ENCODE measurements at places on chromosomes 2 and 18.

DNA sequence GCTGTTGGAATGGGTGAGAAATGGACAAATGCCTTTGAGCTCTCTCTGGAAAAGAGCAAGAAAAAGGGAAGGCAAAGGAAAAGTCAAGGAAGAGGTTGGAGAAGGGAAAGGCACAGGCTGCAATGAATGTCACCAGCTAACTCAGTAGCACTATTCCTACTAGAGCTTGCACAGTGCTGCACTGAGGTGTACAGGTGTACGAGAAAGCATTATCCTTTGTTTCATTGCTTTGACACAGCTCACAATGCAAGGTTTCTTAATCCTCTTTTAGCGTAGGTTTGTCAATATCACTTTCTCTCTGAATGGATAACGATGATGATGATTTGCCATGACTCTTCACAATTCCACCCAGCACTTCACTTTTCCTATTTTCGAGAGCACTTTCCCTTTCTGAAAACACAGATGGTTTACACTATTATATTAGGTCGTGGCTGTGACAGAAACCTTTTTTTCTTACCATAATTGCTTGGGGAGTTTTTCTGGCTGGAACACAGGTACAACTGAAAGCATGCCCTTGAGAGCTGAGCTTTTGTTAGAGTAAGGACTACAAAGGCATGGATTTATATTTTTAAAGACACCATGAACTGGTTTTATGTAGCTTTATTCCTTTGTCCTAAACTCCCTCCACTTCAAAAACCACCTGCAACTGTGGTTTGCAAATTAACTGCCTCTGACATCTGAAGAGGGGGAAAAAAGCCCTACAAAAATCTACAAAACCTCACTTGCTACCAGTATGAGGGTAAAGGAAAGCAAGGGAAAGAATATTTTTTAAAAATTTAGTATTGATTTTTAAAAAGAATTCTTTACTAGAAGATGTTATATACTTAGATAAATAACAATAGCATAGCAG, 265.5 kb downstream of the TGIF1 start:
- DNase-seq: no peak

GRCh38 chr2:138113871-138114525, 149.7 kb downstream of the HNMT start:
- DNase-seq: no peak

DNA sequence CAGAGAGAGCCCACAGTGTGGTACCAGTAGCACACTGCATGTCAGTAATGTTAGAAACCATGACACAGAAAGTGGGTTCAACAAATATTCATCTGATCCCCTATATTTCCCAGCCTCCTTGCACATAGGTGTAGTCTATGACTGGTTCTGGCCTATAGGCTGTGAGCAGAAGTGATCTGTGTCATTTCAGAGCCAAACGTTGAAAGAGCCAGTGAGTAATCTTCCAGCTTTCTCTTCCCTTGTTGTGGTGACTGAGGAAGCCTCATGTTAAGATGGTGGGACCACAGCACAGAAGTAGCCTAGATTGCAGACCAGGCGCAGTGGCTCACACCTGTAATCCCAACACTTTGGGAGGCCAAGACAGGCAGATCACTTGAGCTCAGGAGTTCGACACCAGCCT, 4.1 kb downstream of the TMEM237 start:
- no peak for DNase-seq

GRCh38 chr2:63192889-63193774, 142.5 kb downstream of the OTX1 start:
- DNase-seq: no peak

DNA sequence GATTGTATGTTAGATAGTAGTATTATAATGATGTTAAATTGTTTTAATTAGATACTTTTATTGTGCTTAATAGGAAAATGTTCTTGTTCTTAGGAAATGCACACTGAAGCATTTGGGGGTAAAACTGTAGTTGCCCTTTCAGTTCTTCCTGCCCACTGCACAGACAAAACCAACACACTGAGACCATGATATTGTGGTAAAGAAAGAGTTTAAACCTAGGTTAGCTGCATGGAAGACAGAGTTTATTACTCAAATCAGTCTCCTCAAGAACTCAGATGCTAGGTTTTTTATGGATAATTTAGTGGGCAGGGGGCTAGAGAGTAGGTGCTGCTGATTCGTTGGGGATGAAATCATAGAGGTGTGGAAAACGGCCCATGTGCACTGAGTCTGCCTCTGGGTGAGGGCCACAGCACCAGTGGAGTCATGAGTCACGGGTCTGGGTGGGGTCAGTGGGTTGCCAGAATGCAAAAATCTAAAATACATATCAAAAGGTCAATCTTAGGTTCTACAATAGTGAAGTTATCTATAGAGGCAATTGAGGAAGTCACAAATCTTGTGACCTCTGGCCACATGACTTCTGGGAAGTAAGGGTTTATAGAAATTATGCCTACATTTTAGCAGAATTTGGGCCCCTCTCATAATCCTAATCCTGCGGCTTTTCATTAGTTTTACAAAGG, 283.4 kb upstream of the FBXO11 start:
- DNase-seq: no peak

GRCh38 chr2:74551942-74552913, 1.5 kb downstream of the LOXL3 start:
- no peak for DNase-seq

DNA sequence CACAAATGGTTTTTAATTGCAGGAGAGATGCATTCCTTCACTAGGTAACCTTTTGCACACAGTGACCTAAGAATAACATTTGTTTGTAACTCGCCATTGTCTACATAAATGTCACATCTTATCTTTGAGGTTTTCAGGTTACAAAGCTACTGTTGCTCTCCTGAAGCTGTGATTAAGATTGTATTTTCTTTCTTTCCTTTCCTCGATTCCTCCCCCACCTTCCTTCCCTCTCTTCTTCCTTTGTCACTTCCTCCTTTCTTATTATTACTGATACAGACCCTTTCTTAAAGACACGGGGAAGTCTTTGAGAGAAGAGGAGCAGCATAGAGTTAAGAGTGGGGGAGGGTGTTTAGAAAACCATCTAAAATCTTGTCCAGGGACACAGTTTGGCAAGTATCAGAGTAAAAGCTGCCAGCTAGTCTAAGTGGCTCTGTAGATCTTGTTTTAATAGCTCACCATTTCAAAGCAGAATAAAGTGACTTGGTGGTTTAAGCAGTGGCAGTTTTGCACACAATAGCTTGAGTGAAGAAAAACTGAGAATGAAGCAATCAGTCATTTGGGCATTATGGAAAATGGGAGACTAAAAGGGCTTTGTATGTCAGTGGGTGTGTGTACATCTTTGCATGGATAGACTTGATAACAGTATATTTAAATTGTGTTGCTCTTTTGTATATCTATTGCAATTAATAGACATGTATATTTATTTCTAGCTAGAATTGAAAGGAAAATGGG, 10.9 kb downstream of the CERS6 start:
- no peak for DNase-seq

DNA sequence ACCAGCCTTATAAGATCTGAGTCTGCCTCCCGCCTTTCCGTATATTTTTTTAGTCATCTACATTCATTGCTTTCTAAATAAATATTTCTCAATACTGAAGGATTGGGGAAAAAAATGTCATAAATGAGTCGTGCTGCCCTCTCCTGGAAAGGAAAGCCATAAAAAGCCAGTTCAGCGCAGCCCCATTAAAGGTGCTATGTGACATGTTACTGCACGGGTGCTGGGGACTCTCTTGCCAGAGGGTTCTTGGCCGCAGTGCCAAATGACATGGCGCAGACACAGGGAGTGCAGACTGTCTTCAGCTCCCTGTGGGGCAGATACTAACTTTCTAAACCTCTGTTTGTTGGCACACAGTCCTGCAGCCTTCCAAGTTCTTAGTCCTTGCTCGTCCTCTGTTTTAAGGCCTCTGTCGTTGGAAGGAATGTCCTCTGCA, 53.7 kb upstream of the MAP3K20 start:
- no peak for DNase-seq

- DNase-seq: no peak
These were observed 4.1 kb upstream of the AQP4 start for GRCh38 chr18:26869640-26870039.

DNA sequence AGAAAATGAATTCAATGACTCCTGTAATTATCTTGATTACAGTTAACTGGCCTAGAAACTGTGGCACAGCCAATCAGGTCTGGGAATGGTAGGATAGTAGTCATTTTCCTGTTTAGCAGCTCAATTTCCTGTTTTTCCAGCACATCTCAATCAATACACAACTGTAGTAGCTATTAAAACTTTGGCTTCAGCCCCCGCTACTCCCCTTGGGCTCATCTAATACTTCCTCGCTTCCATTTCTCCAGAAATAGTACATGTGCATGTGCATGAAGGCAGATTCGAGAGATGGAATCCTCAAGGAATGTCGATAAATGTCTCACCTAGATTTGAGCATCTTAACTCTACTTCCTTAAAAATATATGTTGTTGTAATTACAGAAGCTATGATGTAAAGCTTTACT, 9.7 kb downstream of the COBLL1 start:
- DNase-seq: no peak

- DNase-seq: no peak
These were observed 8.2 kb downstream of the GDF7 start for GRCh38 chr2:20674974-20675679.

DNA sequence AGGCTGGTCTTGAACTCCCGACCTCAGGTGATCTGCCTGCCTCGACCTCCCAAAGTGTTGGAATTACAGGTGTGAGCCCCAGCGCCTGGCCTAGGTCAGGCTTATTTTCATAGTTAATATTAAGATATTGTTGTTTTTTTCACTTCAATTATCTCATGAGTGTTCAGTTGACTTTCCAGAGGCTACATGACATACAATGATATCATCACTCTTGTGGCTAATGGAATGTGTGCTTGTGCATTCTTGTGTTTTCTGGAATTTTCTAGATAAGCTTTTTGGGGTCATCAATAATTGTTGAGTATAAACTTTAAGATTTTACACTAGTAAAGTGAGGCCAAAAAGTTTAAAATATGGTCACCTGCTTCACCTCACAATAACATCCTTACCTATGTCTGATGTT, 180.9 kb downstream of the FIGN start:
- DNase-seq: no peak

DNA sequence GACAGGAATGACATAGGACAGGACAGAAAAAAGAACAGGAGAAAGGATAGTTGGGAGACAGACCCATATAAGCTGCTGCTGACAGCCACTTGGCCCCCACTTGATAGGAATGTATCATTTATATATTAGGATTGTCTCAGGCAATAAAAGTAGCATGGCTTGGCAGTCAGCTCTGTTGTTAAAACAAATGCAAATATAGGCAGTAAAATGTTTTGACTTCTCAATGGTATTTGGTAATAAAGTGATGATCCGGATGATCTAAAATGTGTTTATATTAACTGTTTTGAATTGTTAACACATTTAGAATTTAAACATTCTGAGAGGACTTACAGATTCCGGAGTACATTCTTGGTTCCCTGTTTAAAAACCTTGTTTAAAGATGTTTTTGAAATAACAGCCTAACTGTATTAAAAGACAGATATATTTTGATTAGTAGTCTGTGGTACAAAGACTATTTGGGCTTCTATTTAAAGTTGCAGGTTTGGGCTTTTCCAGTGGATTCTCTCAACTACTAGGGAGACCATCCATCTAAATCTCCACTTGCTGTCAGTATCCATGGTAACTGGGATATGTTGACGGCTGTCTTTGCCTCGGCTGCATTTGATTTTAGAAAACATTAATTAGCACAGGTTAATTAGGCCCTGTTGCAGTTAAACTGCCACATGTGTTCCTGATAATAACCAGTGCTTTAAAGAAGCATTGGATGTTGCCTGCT, 147.6 kb downstream of the ESCO1 start:
- DNase-seq: no peak

DNA sequence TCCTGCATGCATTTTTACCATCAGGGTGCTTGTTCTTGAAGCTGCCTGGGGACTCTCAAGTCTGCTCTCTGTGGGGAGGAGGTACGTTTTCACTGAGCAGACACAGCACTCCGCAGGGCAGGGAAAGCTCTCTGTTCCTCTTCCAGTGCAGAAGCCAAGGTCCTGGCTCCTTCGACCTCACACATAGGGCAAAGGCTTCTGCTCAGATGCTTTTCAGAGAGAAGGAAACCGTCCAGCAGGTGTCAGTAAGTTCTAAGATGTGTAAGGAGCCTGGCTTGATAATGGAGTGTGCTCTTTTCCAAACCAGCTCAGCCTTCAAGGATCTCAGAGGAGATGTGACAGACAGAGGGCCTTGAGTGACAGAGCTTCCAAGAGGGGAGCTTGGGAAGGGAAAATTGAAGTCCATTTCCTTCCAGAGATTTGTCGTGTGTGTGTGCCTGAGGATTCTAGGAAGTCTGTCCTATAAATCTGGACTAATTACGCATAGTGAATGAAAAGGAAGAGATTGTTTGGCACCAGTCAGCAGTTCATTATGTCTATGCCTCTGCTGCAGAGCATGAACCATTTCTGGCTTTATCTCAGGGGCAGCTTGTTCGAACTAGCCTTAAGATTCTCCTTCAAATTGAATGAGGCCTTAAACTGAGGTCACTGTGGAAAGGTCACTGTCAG, 67.3 kb upstream of the UPP2 start:
- DNase-seq: peak; percentile 47

- DNase-seq: no peak
These were observed 57.5 kb downstream of the AP1S3 start for GRCh38 chr2:223779877-223780276.

GRCh38 chr2:191122638-191123294, 28.0 kb downstream of the STAT4 start:
- no peak for DNase-seq

- no peak for DNase-seq
These were observed 129.7 kb downstream of the PTPRM start for GRCh38 chr18:7696780-7697179.

- no peak for DNase-seq
These were observed 11.5 kb downstream of the TEX44 start for GRCh38 chr2:231604101-231604684.

- DNase-seq: no peak
These were observed 138.5 kb downstream of the ARHGAP28 start for GRCh38 chr18:6868033-6868432.

- peak; percentile 50 for DNase-seq
These were observed 1.6 kb downstream of the ST8SIA3 start for GRCh38 chr18:57353940-57354461.

DNA sequence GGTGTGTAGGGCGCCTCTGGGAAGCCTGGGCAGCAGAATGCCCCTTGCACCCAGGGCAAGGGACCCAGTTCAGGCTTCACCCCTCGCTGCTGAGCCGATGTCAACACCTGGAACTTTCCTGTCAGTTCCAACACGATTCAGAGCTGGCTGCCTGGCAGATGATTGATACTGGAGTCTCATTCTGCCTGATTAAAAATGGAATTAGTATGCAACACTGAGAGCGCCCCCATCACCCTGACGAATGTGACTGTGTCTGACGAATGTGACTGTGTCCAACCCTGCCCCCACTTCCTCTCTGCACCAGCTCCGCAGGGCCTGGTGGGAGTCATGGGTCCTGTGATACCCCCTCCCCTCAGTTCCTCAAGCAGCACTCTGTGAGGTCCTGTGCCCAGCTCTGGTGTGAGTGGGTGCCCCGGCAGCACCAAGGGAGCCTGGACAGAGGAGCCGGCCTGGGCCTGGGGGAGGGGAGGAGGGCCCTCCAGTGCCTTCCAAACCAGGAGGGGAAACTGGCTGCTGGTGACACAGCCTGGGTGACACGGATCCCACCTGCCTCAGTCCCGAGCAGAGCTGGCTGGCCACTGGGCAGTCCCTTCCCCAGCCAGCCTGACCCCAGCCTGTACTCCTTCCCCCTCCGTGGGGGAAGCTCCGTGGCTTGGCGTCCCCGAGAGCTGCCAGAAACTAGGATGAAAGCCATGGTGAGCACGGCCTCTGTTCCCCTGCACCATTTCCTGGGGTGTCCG, 41.4 kb upstream of the ALPP start:
- no peak for DNase-seq
